Naive thymus-derived CD8-positive, alpha-beta T cell (primary cell): ENCODE measurements at places on chromosomes 2 and 18. TPM values are rescaled to one million over a fixed set of nuclear protein-coding genes. Genes with fewer than 3 reads are reported as not detected.

DNA sequence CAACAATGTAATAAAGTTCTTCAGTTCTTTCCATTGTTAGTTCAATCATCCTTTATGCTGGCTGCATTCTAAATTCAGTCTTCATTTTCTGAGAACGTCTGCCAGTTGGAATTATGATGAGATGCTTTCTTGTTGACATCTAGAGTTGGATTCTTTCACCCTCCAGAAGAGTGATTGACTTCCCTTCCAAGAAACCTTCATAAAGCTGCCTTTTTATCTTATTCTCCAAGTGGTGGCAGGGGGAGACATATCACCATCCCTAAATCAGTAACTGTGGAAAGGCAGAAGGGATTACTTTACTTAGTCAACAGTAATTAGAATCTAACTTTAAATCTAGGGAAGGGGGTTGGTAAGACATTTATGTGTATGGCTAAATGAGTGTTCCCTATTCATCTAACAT is 86.8 kb upstream of the GULP1 start:
- no peak for DNase-seq

THADA gene
- 36.4 TPM for total RNA-seq

- no peak for DNase-seq
Measured at GRCh38 chr2:38907242-38907641, 17.6 kb downstream of the ARHGEF33 start.

DNA sequence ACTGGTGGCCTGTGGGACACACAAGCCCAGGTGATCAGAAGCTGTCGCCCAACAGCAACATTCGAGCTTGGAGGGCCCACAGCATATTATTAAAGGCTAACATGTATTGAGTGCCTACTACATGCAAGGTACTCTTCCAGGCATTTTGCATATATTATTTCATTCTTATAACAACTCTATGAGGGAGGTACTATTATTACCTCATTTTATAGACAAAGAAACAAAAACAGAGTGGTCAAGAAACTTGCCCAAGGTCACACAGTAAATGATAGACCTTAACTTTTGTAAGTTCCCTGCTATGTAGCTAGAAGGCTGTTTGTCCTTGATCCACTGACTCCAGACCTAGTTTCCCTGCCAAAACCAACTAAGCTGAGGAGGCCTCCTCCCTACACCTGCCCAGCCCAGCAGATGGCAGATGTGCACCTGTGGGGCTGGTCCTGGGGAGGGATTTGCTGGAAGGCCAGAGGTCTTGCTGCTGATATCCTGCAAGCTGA is 35.7 kb downstream of the KANSL3 start:
- DNase-seq = no peak

DNA sequence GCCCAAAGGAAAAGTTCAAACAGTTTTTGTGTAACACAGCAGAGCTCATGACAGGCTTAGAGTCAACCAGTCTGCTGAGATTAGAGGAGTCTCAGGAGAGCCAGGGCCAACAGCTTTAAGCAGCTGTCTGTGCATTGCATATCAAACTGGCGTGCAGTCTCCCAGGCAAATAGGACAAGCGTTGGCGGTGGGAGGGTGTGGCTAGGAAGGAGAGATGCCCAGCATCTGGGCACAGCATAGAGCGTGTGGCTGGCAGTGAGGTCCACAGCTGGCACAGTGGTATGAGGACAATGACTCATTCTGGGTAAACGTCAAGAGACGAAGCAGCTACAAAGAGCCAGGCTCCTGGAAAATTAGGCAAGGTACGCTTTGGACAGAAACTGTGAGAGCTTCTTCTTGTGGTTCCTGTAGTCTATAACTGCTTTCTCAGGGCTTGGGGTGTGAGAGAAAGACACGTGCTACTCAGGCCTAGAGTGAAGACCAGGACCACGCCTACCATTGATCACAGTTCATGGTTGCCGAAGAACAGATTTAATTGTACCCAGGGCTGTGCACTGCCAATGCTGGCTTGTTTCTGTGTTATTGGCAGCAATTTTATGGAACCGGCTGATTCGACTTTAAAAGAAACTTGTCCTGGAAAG is 14.8 kb downstream of the ZAP70 start:
- no peak for DNase-seq

C2orf92 gene
- total RNA-seq = 21.2 TPM

DNA sequence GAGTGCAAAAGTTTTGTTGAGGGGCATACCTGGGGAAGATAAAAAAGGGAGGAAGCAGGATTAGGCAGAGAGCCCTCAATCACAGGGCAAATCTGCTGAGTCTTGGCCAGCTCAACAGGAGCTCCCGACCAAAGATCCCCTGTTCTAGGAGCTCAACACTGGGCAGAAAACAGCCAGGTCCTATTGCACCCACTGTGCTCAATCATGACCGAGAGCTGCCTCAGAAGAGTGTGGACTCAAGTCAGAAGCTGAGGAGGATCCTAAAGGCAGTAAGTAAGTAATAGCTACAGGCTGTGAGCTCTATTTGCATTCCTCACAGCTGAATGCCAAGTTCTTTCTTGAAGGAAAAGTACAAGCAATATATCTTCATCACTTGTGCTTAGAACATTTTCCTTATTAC is 334.4 kb upstream of the NRP2 start:
- DNase-seq = no peak

DNA sequence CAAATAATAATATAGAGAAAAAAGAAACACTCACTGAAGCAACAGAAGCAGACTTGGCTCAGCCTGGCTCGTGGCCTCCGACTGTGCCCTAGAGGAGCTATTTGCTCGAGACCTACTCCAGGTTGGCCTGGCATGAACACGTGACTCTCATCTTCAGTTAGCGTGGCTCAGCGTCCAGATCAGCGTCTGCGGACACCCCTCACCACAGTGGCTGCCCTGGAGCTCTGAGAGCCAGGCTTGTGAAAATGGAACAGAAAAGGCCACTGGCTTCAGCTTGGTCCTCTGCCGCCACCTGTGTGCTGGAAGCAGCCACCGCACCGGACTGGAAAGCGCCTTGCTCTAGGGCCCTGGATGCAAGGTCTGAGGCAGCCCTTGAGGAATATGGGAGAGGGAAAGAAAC is 1184.0 kb upstream of the GYPC start:
- DNase-seq = no peak

PROKR1 gene
- not detected for total RNA-seq

DOK6 gene
- total RNA-seq = not detected

DNA sequence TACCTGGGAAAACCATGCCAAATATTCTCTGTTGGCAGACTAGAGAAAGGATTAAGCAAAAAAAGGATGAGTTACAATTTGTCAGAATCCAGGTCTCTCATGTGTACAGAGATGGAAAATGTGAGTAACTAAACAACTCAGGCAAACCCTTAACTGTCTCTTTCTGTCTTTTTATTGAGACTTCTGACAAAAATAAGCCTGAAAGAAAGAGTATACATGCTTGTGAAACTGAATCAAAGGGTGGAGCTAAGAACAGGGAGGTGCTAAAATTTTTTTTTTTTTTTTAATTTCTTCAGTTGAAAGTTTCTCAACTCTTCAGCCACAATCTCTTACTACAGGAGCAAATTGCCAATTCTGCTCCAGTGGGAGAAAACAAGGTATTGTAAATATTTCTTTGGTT is at the start of gene SERPINB10:
TSS of gene SERPINB10 (plus strand) at position 295 of the 400 bp plus-strand sequence. CDS start 7,553 bp downstream, outside the sequence.
- no peak for DNase-seq

- DNase-seq = no peak
Measured at GRCh38 chr18:4119127-4119648, 335.9 kb downstream of the DLGAP1 start.

GRCh38 chr2:183029219-183029618 is 9.0 kb downstream of the NCKAP1 start:
- no peak for DNase-seq

SCN2A gene
- not detected for total RNA-seq

MC2R gene
- total RNA-seq = not detected

DNA sequence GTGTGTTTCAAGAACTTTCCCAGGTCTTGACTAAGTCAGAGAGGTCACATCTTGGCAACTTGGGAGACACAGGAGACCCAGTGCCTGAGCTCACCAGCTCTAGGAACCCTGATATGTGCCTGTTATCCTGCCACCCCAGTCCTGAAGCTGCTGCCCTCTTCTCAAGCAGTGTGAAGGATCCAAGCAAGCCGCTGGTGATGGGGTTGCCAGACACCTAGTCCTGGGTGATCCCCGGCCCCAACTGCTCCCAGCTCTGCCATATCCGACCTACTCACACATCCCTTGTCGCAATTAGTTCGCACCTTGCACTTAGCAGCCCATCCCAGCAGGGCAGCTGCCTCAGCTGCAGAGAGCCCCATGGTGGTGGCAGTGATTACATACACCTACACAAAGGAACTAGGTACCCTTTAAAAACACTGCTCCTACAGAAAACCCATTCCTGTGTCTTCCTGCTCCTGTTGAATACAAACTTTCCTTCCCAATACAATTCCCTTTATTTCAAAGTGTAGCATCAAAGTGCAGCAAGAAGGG is 247.2 kb upstream of the RAB12 start:
- DNase-seq = no peak

DNA sequence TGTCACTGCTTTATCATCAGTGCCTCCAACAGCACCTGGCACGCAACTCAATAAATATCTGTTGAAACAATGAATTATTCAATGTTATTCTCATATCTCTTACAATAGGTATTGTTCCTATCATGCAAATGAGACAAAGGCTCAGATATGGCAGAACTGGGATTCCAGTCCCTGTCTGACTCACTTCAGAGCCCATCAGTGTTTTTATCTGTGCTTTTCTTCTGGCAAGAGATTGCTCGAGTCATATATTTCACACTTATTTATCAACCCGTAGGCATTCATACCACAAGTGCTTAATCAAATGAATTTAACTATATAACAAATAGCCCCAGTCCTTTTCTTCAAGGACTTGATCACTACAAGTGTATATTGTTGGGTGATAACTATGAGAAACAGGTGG is 76.4 kb upstream of the TSPYL6 start:
- no peak for DNase-seq

TACR1 gene
- total RNA-seq = not detected

GTF2A1L gene
- total RNA-seq = not detected

SIX3 gene
- not detected for total RNA-seq

LHCGR gene
- total RNA-seq = not detected

GRCh38 chr2:185644828-185645227 is 93.8 kb upstream of the FSIP2 start:
- DNase-seq = no peak

TUBA4B gene
- not detected for total RNA-seq

CHRND gene
- not detected for total RNA-seq

DSC2 gene
- total RNA-seq = not detected

DNA sequence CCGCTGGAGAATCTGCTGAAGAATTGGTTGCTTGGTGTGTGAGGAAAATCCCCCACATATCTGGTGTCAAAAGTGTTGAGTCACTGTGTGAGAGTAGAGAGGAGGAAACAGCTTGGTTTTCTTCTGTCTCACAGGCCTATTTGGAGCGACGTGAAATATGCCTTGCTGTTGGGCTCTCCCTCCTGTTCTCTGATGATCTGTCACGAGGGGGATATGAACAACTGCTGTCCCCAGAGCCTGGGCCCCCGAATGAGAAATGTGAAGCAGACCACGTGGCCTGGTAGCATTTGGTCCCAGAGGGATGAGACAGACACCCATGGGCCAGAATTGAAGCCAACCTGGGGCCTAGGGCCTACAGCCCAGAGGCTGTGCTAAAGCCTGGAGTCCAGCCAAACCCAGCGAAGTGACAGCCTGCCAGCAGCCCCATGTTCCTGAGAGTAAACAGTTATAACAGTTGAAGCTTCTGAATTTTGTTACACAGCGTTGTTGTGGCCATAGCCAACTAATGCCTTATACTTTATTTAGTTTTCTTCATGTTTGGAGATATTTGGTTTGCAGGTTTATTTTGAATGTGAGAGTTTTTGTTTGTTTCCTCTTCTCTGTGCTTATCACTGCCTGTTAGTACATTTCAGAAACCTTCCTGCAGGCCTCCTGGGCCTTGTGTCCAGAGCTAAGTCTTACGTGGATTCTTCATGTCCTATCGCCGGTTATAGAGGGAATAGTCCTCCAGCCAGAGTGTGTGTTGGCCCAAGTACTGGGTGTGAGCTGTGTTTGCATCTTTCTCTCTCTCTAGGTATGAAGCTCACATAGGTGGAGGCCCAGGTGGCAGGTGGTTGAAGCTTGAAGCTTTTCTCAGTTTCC is 18.7 kb upstream of the COLEC12 start:
- no peak for DNase-seq

DNA sequence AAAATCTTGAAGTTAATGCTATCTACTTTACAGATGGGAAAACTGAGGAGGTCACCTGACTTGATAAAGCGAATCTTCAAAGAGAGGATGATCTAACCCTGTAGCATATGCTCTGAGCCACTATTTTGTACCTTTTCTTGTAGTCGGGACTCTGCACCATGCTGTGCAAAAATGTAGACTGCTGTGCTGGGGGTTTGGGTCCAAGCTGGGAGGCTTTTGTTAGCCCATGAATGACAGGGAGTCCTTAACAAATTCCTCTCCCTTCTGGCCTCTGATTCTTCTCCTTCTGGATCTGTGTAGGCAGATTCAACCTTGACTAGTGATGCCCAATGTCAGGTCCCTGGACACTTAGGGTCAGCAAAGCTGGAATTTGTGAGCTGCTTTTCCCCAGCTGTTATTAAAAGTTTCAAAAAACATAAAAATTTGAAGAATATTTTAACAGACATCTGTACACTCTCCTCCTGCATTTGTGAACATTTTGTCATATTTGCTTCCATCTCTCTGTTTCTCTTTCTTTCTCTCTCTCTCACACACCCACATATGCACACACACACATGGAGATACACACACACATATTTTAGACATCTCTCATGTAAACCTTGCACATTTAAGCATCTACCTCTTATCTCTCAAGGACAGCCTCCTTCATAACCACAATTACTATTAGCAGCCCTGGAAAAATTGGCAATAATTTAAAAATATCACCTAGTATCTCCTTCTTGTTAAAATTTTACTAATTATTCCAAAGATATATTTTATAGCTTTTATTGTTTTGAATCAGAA is 335.0 kb upstream of the TRIB2 start:
- no peak for DNase-seq

MYO7B gene
- total RNA-seq = 0.58 TPM

DNA sequence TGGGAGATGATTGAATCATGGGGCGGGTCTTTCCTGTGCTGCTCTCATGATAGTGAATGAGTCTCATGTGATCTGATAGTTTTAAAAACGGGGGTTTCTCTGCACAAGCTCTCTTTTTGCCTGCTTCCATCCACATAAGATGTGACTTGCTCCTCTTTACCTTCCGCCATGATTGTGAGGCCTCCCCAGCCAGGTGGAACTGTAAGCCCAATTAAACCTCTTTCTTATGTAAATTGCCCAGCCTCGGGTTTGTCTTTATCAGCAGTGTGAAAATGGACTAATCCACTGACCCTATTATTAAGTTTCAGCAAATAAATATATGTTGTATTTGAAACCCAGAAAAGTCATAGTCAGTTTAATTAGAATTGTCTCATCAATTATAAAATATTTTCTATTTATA is 22.0 kb downstream of the IRS1 start:
- no peak for DNase-seq

VWC2L gene
- not detected for total RNA-seq

PASK gene
- total RNA-seq = 550 TPM

- no peak for DNase-seq
Measured at GRCh38 chr2:113847144-113847543, 42.7 kb upstream of the ACTR3 start.
